ENCODE measurements at places on chromosomes 4 and X. TPM values are rescaled to one million over a fixed set of nuclear protein-coding genes. Genes with fewer than 3 reads are reported as not detected.

CLGN gene
- 1.1 TPM for total RNA-seq

NSUN7 gene
- 9.2 TPM for total RNA-seq

USP17L10 gene
- not detected for total RNA-seq

STK26 gene
- total RNA-seq = 10.6 TPM

GAGE13 gene
- total RNA-seq = not detected

CCDC160 gene
- 0.38 TPM for total RNA-seq

FAM241A gene
- 5.0 TPM for total RNA-seq

FAM184B gene
- total RNA-seq = 0.24 TPM

ADGRG2 gene
- total RNA-seq = 1.1 TPM

CLDN22 gene
- total RNA-seq = not detected

GPR34 gene
- total RNA-seq = 33.6 TPM

CLCN5 gene
- 12.9 TPM for total RNA-seq

EDA gene
- total RNA-seq = 5.5 TPM

REPS2 gene
- total RNA-seq = 18.5 TPM

RHOH gene
- 9.2 TPM for total RNA-seq

TMSB15C gene
- 1.2 TPM for total RNA-seq

FAM114A1 gene
- total RNA-seq = 41.6 TPM

NKX3-2 gene
- total RNA-seq = not detected

PCDH19 gene
- total RNA-seq = 0.27 TPM

GPRIN3 gene
- total RNA-seq = 34.2 TPM

SLC9B2 gene
- total RNA-seq = 5.5 TPM

HNRNPH2 gene
- 62.1 TPM for total RNA-seq

ASMT gene
- total RNA-seq = not detected

PRRG1 gene
- 16.2 TPM for total RNA-seq

KLHL13 gene
- total RNA-seq = 3.9 TPM

FGFBP2 gene
- 5.1 TPM for total RNA-seq

HAND2 gene
- 0.35 TPM for total RNA-seq

STPG2 gene
- total RNA-seq = 1.1 TPM

USP51 gene
- 4.2 TPM for total RNA-seq

FRG2 gene
- not detected for total RNA-seq

ANOS1 gene
- 46.2 TPM for total RNA-seq

GLA gene
- 51.1 TPM for total RNA-seq

All from lower lobe of right lung (tissue), 2 donors.